Suprapubic skin (tissue), 4 donors: ENCODE measurements at places on chromosomes 7 and 10.

- H3K36me3 ChIP-seq, result no peaks in the 10 kb centered on the region
- DNase-seq, result no peak
- no peaks in the 10 kb centered on the region for H3K27me3 ChIP-seq
- H3K4me1 ChIP-seq, result no peaks in the 10 kb centered on the region
- no peak overlapping the region for H3K27ac ChIP-seq
Measured at GRCh38 chr10:59143544-59143943, 32.9 kb upstream of the PHYHIPL start.

- peaks cover 72% of the 10 kb centered on the region for H3K4me1 ChIP-seq
- peak overlapping the region; percentile 32 for H3K4me3 ChIP-seq
- no peaks in the 10 kb centered on the region for H3K36me3 ChIP-seq
- H3K27ac ChIP-seq, result peak overlapping the region; percentile 96
- no peak for DNase-seq
Measured at GRCh38 chr10:24255115-24255880, 46.4 kb downstream of the KIAA1217 start.

GRCh38 chr7:137948083-137948844 lies 53.6 kb downstream of the CREB3L2 start:
- H3K36me3 ChIP-seq, result no peaks in the 10 kb centered on the region
- H3K27me3 ChIP-seq, result no peaks in the 10 kb centered on the region
- peaks cover 10% of the 10 kb centered on the region for H3K4me1 ChIP-seq
- H3K27ac ChIP-seq, result peak overlapping the region; percentile 48
- no peak for DNase-seq

DNA sequence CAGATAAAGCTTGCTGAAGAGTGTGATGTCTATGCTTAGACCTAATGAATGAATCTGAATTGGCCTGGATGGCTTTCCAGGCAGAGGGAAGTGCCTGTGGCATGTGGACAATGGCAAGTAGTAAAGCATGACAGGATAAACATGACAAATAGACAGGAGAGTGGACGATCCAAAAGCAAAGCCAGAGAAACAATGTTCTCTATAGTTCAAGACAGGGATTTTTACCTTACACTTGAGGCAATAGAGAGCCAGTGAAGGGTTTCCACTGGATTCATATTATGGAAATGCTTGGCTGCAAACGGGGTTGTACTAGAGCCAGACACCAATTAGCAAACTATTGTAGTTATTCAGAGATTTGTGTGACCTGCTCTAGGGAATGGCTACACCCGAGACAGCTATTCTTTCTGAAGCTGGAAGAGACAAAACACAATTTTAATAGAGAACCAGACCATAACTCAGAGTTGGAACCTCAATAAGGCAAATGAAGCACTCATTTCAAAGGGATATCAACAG lies 2.3 kb downstream of the AGMO start:
- H3K27me3 ChIP-seq, result no peaks in the 10 kb centered on the region
- H3K4me3 ChIP-seq, result no peak overlapping the region
- no peak for DNase-seq
- no peak overlapping the region for H3K27ac ChIP-seq

DNA sequence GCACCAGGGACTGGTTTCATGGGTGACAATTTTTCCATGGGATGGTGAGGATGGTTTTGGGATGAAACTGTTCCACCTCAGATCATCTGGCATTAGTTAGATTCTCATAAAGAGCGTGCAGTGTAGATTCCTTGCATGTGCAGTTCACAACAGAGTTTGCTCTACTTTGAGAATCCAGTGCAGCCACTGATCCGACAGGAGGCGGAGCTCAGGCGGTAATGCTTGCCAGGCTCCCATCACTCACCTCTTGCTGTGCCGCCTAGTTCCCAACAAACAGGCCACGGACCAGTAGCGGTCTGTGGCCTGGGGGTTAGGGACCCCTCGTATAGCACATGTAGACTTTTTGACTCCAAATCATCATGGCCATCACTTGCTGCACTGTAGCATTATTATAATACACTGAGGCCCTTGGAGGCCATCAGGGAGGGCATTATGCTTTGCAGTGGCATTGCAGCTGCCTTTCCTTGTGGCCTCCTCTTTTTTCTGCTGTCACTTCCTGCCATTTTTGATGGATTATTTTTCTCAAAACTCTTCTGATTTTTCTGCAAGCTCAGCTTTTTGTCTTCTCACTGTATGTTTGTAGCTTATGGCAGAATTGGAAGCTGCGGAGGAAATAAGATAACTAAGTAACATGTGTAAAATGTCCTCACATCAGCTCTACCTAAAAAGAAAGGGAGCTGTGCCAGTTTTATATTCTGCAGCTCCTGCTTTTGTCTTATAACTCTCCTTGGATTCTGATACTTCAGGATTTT lies 18.5 kb downstream of the CSGALNACT2 start:
- H3K36me3 ChIP-seq, result peaks cover 7% of the 10 kb centered on the region
- H3K27me3 ChIP-seq, result no peaks in the 10 kb centered on the region

DNA sequence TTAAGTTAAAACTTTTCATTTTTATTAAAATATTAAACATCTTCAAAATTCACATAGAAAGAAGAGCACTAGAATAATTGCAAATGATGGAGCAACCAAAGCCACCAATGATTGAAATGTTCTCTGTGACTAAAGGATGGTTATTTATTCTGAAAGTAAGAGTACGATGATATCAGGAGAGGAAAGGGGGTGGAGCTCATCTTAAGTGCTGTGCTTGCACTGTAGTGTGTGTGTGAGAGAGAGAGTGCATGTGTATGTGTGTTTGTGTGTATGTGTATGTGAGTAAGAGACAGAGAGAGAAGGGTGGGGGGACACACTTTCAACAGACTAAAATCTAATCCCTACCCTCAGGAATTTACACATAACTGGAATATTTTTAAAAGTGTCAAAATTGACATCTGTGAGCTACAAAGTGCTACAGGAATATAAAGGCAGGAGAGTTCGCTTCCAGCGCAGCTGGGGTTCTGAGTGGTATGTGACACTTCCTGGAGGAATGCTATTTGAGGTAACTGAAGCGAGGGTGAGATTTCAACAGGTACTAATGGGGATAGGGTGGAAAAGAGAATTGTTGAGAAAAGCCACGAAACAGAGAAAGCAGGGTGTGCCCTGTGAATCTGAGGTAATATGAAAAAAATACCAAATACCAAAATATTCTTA lies 57.2 kb upstream of the SMNDC1 start:
- H3K4me3 ChIP-seq, result no peak overlapping the region
- H3K4me1 ChIP-seq, result peaks cover 13% of the 10 kb centered on the region
- DNase-seq, result no peak
- no peak overlapping the region for H3K27ac ChIP-seq
- H3K27me3 ChIP-seq, result no peaks in the 10 kb centered on the region
- H3K36me3 ChIP-seq, result no peaks in the 10 kb centered on the region

DNA sequence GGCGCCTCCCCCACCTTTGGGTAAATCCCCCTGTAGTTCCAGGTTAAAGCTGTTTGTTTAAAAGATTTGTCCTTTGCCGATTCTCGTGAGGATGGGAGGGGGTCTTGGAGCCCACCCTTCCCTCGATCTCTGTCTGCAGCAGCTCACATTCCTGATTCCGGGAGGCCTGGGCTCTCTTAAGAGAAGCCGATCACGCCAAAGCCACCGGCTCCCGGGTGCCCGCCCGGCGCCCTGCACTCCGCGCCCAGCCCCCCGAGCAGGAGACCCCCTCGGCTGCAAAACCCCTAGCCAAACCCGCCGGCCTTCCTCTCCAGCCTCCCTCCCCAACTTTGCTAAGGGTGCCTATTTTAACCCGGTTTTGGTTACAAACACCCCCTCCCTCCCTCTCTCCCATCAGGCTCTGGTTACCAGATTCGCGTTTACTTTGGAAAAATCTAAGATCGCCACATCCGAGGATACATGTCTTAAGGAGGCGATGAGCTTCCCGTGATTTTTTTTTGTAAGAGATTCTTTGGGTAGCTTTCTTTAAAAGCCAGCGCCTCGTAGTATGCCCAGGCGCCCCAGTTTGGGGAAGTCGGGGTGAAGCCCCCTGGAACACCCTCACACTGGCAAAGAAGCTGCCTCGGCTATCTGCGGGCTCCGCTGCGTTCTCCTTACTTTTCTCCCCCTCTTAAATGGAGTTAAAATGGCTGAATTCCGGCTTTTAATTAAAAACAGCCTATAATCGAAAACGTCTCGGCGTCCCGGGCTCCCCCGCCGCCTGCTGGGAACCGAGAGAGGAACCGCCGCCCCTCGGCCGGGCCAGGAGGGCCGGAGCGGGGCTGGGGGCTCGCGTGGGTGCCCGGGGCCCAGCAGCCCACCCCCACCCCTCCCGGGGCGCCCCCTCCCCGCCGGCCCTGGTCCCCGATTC lies 983 bp downstream of the TNRC18 start:
- no peak for DNase-seq
- H3K27ac ChIP-seq, result peak overlapping the region; percentile 98
- peak overlapping the region; percentile 82 for H3K4me3 ChIP-seq
- H3K27me3 ChIP-seq, result no peaks in the 10 kb centered on the region
- H3K4me1 ChIP-seq, result peaks cover 21% of the 10 kb centered on the region
